ENCODE measurements at places on chromosomes 2 and 18.

- no peak for DNase-seq
These were observed 24.3 kb upstream of the VIT start for GRCh38 chr2:36672199-36672598.

DNA sequence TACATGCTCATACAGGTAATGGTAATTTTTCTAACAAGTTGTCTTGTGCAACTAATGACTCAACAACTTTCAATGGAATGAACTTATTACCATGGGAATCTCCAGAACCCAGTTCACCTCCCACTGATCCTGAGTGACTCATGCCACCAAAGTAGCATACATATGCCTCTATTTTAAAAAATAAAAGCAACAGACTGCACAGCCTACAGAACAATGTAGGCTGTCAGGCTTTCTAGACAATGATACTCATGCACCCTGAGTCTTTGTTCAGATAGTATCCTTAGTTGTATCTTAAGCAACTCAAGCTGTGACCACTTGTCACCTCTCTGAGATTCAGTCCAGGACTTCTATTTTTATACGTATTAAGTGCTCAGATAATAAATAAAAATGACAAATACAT, 531.0 kb upstream of the SETBP1 start:
- DNase-seq: peak; percentile 65

DNA sequence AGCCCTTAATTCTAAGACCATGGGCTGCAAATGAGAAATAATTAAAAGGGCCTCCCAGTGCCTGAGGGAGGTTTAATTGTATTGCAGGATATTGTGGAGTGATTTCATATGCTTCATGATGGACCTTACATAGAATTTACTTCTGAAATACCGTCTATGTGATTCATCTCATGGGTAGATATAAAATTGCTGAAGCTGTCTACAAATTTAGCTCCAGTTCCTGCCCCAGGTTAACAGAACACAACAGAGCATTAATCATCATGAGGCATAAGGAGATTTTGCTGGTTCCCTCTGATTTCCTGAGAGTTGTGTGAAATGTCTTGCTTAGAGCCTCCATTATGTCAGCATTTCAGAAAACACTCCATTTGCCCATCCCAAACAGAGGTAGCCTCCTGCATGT, 770 bp downstream of the UPP2 start:
- peak; percentile 10 for DNase-seq

DNA sequence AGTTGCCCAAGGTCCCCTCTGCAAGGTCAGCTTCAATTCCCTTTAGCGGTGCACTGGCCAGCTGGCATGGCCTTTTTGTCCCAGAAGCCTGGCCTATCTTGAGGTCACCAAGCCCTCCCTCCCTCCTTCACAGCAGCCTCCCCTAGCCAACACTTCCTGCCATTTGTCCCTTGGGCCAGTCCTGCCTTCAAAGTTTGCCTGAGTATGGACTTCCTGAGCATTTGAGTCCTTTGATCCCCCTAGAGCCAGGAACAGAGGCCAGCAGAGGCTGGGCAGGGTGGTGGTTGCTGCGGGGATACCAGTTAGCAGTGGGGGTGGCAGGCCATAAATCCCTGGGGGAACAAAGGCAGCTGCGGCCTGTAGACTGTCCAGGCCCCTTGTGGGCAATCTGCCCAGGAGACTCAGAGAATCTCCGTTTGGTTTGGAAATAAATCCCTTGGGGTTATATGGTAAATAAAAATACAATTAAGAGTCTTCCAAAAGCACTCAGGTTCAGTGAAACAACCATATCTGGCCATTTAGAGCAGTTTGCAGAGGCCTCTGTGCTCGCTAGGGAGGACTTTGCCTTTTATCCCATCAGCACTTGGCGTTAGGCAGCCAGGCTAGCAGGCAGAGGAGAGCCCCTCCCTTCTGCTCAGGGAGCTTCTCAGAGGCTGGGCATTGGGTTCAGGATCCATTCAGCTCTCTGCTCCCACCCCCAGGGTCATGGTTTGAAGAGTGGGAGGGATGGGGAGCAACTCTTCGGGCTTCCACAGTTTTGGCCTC, 3.1 kb upstream of the HES6 start:
- no peak for DNase-seq

- DNase-seq: no peak
These were observed 173.0 kb downstream of the DDX1 start for GRCh38 chr2:15764683-15765011.

GRCh38 chr2:182359990-182360662, 66.7 kb downstream of the PDE1A start:
- no peak for DNase-seq

DNA sequence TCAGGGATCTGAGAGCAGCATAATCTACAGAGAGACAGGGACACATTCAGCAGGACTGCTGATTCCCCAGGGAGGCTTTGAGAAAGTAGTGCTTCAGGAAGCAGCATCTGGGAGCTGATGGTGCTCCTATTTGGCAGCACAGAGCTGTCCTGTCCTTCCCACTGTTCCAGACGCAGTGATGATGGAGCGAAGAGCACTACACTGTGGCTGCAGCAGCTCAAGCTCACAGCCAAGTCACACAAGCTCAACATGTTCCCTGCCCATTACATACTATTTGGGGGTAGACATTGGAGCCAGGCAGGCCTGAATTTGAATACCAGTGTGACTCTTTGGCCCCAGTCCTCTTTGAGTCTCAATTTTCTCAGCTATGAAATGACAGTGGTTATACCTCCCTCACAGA, 15.2 kb upstream of the GALM start:
- no peak for DNase-seq

DNA sequence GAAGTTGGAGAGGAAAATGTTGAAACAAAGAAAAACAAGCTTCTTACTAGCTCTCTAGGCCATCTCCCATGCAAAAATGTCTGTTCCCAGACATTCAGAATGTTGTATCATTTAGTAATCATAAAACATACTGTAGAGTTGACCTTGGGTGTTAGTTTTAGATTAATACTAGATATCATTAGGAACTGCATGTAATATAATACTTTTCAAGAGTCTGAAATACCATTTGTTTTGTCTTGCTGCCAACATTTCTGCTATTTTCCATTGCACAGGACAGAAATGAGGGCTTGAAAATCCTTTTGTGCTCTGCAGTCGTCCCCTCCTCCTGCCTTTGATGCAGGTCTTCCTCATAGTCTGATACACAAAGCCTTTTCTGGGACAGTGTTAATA, 89.5 kb upstream of the RBMS1 start:
- DNase-seq: no peak

GRCh38 chr2:85804583-85804982, 50.8 kb downstream of the ATOH8 start:
- no peak for DNase-seq

GRCh38 chr2:113716291-113716690, 40.2 kb downstream of the SLC35F5 start:
- DNase-seq: no peak

GRCh38 chr2:163774862-163775261, 39.1 kb upstream of the FIGN start:
- DNase-seq: peak; percentile 53

DNA sequence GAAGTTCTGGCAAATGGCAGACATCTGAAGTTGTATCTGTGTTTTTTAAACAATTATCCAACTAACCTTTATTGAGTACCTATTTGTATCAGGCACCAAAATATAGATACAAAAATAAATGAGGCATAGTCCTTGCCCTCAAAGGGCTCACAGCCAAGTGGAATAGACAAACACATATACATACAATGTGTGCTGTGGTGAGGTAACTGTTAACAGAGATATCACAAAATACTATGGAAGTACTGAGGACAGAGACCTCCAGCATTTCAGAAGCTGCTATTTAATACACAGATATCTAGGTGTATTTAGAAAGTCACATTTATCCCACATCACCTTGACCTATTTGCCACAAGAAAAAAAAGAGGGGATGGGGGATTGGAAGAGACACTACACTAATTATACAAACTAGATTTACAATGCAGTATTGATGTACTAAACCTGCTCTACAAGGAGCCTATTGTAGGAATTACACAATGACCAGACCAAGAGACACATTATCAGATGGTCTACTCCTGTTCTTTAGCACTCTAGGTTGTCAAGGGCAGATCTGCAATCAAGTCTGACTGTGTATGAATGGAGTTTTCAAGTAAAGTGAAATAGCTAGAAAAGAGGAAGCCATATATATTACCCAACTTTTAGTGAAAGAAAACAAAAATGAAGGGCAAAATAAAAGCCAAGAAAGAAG, 62.2 kb downstream of the SPIRE1 start:
- no peak for DNase-seq

- no peak for DNase-seq
These were observed 59.1 kb upstream of the RTN4 start for GRCh38 chr2:55109219-55109891.

- DNase-seq: no peak
These were observed 142.7 kb upstream of the ST6GAL2 start for GRCh38 chr2:107028661-107029060.

- no peak for DNase-seq
These were observed 22.2 kb upstream of the EPC2 start for GRCh38 chr2:148622366-148622765.

GRCh38 chr18:12474876-12475275, 67.1 kb downstream of the PRELID3A start:
- DNase-seq: no peak
